AG04450 (cell line): ENCODE measurements at places on chromosomes 3 and 15.

DNA sequence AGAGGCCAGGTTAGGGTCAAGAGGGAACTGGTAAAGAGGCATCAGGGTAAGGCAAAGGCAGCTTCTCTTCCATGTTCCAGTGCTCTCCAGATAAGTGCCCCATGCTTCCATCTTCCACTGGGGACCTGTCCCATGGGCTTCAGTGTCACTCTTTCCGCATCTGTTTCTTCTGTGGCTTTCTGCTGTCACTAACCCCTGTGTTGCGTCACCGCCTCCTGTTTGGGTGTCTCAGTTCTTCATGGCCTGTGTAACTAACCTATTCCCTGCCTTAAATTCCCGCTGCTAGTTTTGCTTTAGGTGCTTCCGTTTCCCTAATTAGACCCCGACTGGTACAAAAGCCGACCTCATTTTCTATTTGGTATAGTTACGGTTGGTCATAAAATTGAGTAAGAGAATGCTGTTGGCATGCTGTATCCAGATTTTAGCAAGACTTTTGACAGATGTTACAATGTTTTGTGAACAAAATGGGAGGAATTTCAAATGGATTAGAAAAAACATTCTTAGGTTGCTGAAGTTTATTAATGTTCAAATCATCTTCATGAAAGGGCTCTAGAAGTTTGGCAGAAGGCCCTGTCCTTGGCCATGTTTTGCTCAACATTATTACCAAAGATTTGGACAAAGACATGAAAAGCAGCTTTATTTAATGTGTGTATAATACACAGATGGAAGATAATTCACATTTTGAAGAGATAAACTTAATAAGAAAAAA, 245.3 kb downstream of the BBX start:
- no peak for DNase-seq

DNA sequence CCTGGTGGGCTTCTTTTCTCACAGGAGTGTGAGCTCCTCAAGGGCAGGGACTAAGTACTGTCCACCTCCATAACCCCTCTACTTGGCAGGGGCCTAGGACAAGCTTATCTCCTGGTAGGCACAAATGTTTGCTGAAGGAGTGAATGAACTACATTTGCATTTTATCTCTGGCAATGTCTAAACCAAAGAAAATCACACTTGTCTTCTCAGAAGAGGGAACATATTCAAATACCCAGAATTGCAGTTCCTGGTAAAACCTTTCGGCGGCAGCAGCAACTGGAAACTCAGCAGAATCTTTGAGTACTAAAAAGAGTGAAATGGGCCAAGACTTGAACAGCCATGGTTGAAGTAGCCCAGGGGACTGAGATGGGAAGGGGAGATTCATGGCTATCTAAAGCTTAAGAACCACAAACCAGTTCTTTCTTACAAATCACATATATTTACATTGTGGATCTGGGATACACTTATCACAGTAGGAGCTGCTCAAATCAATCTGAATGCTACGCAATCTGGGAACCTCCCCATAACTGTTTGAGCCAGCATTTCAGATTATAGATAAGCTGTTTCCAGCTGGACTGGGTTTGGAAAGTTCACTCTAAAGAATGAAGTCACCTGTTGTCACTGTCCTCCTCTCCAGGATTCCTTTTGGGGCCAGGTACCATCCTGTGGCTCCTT, 18.7 kb upstream of the PTPN9 start:
- no peak for DNase-seq

- no peak for DNase-seq
Measured at GRCh38 chr3:128703561-128703960, 22.4 kb upstream of the RAB7A start.

- DNase-seq, result no peak
Measured at GRCh38 chr3:112167758-112168157, 34.7 kb upstream of the GCSAM start.

- no peak for DNase-seq
Measured at GRCh38 chr3:9183011-9183410, 66.4 kb downstream of the SRGAP3 start.

DNA sequence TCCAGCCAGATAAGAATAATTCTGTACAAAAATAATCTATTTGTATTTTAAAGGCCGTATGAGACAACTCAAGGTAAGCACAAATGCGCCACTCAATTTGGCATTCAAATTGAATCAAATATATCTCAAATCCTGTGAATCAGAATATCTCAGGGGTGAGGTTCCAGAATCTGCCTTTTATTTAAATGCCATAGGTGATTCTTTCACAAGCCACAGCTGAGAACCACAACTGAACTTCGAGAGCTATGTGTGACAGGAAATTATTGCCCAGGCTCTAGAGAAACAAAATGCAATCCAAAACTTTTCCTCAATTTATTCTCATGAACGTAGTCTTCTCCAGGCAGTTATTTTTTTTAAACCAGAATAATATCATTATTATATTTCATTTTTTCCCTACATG, 11.9 kb downstream of the ATP8B4 start:
- DNase-seq, result no peak

- no peak for DNase-seq
Measured at GRCh38 chr3:8499181-8499611, 2.4 kb upstream of the LMCD1 start.

DNA sequence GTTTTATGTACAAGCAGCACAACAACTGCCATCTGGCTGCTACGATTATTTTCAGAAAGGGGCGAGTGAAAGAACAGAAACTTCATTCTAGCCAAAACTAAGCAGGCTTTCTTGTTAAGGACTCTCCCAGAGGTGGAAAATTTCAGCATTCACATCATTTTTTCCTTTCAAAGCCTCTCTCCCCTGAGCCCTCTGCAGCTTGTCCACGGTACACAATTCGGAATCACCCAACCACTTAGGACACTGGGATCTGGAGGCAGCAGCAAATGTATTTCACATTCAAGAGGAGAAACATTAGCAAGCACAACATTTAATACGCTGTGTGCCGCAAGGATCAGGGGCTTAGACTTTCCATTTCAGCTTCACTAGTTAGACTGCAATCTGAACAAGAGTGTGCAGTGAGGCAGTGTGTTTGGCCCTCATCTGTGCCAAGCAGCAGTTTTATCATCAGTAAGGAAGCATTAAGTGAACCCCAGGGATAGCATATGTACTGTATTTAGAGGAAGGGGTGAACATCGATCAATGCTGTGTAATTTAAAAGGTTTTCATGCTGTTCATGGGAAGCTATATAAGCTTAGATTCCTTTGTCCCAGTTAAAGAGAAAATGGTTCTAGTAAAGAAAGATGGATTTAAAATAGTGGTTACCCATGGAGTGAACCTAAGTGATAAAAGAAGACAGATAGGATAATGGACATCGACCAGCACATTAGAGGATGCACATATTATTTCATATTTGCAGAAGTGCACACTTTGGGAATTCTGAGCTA, 504.9 kb downstream of the TBL1XR1 start:
- DNase-seq, result no peak

DNA sequence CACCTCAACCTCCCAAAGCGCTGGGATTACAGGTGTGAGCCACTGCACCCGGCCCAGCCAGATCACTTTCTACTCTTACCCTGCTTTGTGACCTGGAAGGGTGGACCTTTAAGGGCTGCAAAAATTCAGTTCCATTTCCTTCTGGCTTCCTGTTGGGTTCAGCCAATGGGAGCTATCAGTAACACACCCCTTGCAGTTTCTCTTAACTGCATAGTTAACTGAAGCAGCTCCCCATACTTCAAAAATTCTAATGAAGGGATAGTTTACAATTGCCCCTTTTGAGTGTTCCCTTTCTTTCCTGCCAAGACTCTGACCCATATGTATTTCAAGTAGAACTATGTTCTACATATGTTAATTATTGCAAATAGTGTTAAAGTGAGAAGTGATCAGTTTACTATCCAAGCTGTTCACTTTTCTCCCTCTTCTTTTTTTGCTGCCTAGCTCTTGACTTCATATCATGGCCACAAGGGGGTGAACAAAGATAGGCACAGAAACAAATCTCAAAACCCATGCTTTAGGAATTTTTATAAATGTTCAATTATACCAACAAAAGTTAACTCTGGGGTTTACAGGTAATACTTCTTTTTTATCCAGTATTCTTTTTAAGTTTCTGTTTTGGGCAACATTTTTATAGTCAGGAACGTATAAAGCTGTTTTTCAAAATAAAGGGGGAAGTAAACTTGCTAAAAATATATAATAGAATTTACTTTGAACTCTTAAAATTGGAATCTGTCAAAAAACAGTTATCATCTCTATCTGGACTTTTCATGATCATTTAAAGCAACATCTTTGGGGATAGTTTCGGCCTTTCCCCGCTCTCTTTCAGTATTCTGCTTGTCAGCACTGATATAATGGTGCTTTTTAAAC, 8.1 kb downstream of the PGBD4 start:
- peak; percentile 16 for DNase-seq

- DNase-seq, result no peak
Measured at GRCh38 chr15:68791431-68792283, 29.0 kb downstream of the ANP32A start.

DNA sequence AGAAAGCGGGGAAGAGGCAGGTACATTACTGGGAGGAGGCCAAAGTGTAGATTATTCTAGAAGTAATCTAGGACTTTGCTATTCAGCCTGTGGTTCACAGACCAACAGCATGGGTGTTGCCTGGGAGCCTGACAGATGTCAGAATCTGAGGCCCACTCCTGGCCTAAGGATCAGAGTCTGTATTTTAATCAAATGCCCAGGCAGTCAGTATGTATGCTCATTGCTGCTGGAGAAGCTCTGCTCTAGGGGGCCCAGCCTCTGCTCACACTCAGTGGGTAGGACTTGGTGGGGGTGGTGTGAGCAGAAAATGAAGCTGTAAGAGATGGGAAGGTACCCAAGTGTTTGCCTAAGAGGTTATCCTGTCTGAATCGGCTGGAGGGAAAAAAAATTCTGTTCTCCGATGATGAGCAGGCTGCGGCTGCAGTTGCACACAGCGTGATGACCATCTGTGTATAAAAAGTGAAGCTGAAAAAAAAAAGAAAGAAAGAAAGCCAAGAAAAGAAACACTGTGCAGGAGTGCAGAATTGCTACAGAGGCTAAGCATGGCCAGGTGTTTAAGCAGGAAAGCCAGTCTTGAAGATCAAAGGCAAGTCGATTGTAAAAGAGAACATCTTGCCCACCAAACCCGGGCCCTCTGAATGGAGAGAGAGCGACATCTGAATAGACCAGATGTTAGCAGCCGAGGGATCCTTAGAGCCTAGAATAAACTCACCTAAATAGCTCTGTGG, 65.2 kb downstream of the EIF4E3 start:
- no peak for DNase-seq

DNA sequence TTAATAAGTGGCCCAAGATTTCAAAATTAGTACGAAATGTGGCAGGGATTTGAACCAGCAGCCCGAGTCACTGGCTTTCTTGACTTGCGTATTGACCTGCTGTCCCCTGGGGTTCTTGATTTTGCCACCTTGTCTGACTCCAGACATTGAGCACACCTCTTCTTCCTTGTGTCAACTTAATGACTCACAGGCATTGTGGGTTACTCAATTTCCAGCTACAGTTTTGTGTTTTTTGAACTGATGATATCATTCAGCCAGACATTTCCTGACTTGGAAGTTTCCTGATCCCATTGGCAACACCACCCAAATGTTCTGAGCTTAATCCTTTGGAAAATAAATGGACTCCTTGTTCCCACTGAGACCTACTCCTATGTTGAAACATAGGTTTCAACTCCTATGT, 64.2 kb downstream of the MOBP start:
- no peak for DNase-seq

- peak; percentile 48 for DNase-seq
Measured at GRCh38 chr15:70596354-70597055, 166.9 kb downstream of the UACA start.

GRCh38 chr3:118536764-118537163, 497.9 kb downstream of the IGSF11 start:
- DNase-seq, result no peak

DNA sequence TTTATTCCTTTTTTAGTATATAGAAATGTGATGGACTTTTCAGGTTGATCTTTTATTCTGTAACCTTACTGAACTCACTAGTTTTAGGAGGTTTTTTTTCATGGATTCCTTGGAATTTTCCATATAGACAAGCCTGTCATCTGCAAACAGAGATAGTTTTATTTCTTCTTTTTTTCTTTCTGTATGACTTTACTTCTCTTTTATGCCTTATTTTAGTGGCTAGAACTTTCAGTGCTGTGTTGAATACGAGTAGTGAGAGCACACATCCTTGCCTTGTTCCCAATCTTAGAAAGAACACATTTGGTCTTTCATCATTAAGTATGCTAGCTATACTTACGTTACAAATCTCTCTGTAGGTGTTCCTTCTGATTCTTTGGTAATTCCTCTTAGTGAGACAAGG, 336.5 kb downstream of the PTPRG start:
- DNase-seq, result no peak

DNA sequence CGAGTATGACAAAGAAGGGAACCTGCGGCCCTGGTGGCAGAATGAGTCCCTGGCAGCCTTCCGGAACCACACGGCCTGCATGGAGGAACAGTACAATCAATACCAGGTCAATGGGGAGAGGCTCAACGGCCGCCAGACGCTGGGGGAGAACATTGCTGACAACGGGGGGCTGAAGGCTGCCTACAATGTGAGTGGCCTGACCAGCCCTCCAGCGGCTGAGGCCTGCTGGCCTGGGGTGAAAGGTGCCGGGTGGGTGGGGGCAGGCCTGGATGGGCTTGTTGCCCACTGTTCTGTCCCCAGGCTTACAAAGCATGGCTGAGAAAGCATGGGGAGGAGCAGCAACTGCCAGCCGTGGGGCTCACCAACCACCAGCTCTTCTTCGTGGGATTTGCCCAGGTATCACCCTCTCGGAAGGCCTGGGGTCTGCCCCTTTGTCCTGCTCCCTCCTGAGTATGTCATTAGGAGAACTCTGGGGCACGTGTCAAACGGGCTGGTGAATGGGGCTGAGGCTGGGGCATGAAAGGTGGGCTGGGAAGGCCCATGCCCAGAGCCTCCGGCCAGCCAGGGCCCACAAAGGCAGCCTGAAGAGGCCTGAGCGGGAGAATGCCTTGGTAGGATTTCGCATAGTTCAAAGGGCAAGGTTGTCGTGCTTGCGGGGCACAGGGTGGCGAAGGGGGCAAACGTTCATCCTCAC, 7.8 kb upstream of the PSMD2 start:
- no peak for DNase-seq
